AG04449 (cell line): ENCODE measurements at places on chromosomes 11 and 22.

- no peak for DNase-seq
These were observed at the start of gene BACE1 for GRCh38 chr11:117316197-117316961. BACE1 (minus strand) TSS chr11:117316256; CDS start chr11:117315795, 461 bp downstream.

GRCh38 chr11:69260622-69261021 lies 33.3 kb upstream of the MYEOV start:
- no peak for DNase-seq

- no peak for DNase-seq
These were observed at the start of gene FJX1 for GRCh38 chr11:35617687-35618496. FJX1 (plus strand) TSS chr11:35618460; CDS start chr11:35618637, 177 bp downstream.

- DNase-seq, result no peak
These were observed 138.2 kb downstream of the NECTIN1 start for GRCh38 chr11:119590651-119591351.

DNA sequence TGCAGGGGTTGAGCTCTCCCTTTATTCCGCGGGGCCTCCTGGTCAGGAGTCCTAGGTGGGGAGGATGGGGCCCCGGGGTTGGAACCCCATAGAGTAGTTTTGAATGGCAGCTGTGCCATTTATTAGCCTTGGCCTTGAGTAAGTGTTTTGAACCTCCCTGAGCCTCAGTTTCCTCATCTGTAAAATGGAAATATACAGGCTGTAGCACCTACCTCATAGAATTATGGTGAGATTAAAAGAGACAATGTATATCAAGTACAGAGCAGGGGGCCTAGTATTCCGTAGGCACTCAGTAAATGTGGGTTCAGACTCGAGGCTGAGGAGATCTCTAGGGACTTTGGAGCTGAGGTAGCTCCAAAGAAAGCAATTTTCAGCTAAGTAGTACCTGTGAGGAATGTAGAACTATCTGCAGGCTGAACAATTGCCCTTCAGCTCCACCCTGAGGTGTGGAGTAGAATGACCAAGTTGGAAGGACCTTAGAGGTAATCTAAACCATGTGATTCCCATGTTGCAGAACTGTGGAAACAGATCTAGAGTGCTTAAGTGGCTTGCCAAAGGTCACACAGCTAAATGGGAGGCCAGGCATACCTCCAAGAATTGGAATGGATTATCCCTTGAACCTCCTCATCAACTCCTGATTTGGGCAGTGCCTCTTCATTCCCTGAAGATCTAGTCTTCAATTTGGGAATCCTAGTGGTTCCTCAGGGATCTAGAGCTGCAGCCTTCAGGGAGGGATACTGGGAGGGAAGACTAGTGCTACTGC lies 682 bp downstream of the PGAP2 start:
- no peak for DNase-seq

DNA sequence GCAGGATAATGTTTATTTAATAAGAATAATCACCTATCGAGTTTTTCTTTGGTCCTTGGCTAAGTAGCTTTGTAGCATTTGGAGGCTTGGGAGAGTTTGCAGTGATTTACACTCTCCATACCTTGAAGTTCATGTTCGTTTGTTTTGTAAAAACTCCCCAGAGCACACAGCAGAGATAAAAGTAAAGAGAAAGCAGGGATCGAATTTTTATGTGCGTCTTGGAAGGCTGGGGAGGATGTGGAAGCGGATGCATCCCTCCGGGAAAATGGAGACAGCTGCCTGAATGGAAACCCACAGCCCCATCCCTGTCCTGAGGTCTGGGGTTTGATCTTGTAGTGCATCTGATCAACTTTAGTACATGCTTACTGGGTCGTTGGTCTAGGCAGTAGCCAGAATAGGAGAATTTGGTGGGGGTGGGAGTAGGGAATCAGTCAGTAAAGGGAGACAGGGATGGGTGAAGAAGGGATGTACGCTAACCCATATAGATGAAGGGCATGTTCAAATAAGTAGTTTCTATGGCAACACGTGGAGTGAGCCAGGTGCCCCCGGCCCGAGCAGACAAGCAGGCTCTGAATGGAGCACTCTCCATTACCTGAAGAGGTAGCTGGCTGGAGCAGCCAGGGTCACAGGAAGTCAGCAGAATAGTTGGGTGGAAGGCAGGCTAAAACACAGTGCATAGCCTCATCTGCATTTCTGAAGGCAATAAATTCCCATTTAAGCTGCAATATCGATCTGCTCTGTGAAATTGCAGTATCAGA lies 147.8 kb downstream of the COMMD9 start:
- DNase-seq, result no peak

GRCh38 chr11:67311556-67312082 lies 8.3 kb downstream of the SSH3 start:
- no peak for DNase-seq

DNA sequence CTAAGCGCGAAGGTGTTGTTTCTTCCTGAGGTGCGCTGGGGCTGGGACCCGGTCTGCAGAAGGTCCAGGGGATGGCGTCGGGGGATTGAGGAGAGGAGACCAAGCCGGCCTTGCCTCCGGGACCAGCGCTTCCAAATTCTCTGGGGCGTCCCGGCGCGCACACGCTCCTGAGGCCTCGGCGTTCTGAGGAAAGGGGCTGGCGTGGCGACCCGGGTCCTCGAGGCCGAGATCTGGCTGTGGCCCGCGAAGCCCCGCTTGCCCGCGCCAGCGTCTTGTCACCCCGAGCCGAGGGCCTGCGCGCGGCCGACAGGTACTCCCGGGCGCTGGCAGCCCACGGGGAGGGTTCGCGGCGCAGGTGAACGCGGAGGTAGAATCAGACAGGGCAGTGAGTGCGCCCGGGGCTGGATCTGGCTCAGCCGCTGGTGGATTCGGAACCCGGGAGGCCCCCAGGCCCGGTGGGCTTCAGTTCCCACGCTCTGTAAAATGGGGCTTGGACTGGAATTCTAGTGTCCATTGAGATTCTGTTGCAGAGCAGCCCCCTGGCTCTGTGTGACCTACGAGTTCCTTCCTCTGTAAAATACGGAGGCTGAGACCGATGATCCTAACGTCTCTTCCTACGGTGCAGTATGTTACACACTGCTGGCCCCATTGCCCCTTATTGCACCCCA lies 14.7 kb downstream of the SSH3 start:
- no peak for DNase-seq

- no peak for DNase-seq
These were observed 489.7 kb downstream of the MIAT start for GRCh38 chr22:27146866-27147633.

GRCh38 chr11:128182844-128183243 lies 404.5 kb downstream of the ETS1 start:
- DNase-seq, result no peak
